HCT116 (cell line): ENCODE measurements at places on chromosomes 3 and 15.
A peak's percentile ranks its signal among the peaks of the same experiment; 100 is the strongest.

DNA sequence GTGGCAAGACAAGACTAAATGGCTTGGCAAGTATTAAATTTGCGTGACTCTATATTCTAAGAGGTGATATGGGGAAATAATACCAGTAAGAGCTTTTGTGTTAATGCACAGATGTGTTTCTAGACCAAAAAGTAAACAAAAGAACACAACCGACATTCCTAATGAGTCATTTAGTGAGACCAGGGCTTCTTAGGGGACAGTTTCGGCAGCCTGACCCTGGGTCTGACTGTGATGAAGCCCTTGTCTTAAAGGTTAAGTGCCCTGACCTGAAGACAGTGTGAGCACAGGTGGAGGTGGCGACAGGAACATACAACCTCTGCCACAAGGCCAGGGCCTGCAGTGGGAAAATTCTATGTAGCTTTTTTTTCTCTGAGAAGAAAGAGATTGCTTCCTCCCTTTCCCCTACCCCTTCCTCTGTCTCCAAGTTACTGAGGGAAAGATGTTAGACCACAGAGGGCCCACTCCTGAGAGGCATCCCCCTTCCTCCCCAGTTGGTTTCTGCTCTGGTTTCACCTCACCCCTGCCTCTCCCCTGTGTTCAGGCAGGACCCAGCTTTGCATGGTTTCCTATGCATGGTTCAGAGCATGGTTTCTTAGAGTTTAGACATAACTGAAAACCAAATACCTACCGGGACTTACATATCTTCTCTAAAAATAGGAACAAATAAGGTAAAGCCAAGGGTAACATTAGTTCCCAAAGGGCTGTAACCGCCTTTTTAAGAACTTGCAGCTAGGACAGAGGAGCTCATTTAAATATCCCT, 24.8 kb upstream of the CMTM7 start:
- peak; percentile 21 for DNase-seq

- no peak for DNase-seq
These were observed 94.1 kb upstream of the SKOR1 start for GRCh38 chr15:67731112-67731721.

DNA sequence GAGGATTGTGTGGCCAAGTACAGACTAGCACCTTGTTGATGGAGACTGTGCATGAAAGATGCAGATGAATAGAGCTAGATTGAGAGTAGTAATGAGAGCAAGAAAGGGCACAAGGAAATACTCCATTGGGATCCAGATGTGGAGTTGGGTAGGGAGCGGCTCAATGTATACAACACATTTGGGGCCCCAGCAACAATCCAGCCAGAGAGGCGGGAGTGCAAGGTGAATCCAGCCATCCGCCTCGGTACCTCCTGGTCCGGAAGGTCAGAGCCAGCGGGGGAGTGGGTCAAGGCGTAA, 9.0 kb downstream of the ISL2 start:
- DNase-seq = no peak

GRCh38 chr3:36909666-36910065, 35.2 kb downstream of the TRANK1 start:
- DNase-seq = no peak

DNA sequence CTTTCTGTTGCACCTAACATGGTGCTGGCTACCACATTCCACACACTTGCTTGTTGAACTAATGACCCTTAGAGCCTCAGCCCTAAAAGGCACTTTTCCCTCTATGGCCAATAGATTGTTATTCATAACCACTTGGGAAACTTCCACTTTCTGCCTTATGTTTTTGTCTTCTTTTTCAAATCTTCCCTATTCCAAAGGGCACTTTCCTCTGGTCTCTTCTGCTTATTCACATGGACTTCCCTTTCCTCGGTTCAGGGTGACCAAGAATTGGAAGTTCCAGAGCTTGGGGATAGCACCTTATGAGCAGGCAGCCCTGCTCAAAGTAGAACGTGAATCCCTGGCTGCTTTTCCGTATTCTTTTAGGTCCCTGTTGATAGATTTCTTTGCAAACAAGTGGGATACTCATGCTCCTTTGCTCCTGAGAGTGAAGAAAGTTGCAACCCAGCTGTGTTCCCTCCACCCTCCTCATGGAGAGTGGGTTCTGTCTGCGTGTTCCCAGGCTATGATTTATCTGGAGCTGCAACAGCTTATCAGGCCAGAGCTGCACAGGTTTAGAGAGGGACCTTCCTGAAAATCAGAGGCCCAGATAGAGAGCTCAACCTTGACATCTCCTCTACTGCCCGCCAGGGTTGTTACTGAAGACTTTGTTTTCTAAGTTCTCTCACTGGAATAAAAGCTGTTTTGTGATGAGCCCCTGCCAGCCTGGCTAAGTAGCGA, 58.8 kb upstream of the MYZAP start:
- DNase-seq = no peak

GRCh38 chr15:46080016-46080415, 445.2 kb downstream of the SQOR start:
- DNase-seq = no peak

GRCh38 chr3:182215881-182216280, 504.2 kb downstream of the SOX2 start:
- DNase-seq = no peak

DNA sequence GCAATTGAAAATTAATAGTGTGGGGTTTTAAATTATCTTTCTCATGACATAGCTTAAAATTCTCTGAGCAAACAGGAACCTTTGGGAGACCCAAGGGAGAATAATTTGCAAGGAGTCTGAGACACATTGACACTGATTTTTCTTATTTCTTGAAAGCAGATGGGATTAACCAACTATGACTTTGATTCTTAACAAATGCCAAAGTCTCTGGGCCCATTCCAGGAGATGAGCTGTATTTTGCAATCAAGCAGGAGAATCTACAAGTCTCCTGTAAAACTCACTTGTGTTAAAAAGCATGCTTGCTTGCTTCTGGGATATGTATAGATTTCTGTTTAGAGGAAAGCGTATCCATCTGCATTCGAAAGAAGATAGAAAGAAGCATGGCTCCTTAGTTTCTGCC, 71.3 kb upstream of the STT3B start:
- no peak for DNase-seq
